Mesenchymal stem cell (in vitro differentiated cells and primary cell): ENCODE measurements at places on chromosomes 13 and 19.

- no peaks in the 10 kb centered on the region for H3K36me3 ChIP-seq
- DNase-seq: no peak
- no peak overlapping the region for H3K4me3 ChIP-seq
- no peaks in the 10 kb centered on the region for H3K27me3 ChIP-seq
- H3K4me1 ChIP-seq: no peaks in the 10 kb centered on the region
Measured at GRCh38 chr13:74555651-74556420, 421.6 kb upstream of the KLF12 start.

GRCh38 chr19:33429891-33430673, 56.6 kb downstream of the CEBPG start:
- H3K4me3 ChIP-seq: no peak overlapping the region
- H3K27me3 ChIP-seq: peaks cover 5% of the 10 kb centered on the region
- H3K27ac ChIP-seq: no peak overlapping the region
- H3K36me3 ChIP-seq: no peaks in the 10 kb centered on the region
- DNase-seq: no peak

DNA sequence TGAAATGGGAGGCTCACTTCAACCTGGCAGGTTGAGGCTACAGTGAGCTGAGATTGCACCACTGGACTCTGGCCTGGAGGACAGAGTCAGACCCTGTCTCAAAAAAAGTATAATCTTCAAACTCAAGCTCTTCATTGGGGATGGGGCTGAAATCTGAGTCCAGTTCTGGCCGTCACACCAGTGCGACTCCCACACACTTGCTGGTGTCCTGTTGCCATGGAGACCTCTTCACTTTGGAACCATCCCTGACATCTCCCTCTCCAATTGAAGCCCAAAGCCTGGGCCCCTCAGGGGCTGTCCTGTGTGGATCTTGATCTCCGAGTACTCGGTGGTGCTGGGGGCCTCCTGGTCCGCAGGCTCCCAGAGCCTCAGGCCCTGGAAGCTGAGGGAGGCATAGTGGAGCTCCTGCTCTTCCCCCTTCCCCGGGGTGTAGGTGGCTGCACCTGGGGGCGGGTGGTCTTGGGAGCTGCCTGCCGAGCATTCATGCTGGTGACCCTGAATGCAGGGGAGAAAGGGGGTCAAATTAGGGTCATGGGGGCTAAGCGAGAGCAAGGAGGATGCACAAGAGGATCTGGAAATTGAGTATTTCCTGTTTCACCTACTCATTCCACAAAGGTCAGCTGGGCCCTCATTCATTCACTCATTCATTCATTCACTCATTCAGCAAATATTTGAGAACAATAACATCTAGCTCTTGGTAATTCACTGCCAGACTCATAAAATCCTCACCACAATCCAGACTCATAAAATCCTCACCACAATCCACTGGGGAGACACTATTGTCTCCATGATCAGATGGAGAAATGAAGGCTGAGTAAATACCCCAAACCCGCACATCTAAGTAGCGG, 11.0 kb downstream of the SIGLEC11 start:
- peaks cover 81% of the 10 kb centered on the region for H3K27me3 ChIP-seq
- H3K4me3 ChIP-seq: no peak overlapping the region
- no peaks in the 10 kb centered on the region for H3K36me3 ChIP-seq
- no peak for DNase-seq
- H3K4me1 ChIP-seq: no peaks in the 10 kb centered on the region

DNA sequence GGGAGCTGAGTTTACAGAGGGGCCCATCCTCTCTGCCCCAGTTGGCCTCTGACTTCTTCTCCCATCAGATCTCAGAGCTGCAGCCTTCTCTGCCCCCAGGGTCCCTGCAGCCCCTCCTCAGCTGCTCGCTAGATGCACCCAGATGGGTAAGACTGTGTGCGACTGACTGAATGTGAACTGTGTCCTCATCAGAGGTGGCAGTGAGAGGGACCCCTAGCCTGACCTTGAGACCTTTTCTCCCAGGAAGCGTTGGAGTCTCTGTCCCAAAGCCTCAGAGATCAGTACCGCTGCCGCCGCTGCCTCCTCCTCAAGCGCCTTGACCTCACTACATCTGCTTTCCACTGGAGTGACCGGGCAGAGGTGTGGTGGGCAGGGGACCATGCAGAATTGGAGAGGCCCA, 2.4 kb downstream of the FAM98C start:
- H3K4me1 ChIP-seq: peaks cover 14% of the 10 kb centered on the region
- no peak overlapping the region for H3K27ac ChIP-seq
- no peak overlapping the region for H3K4me3 ChIP-seq
- no peak for DNase-seq
- H3K36me3 ChIP-seq: peaks cover 20% of the 10 kb centered on the region

GRCh38 chr13:109422161-109422560, 364.2 kb downstream of the IRS2 start:
- no peak overlapping the region for H3K27ac ChIP-seq
- H3K36me3 ChIP-seq: no peaks in the 10 kb centered on the region
- no peak for DNase-seq

DNA sequence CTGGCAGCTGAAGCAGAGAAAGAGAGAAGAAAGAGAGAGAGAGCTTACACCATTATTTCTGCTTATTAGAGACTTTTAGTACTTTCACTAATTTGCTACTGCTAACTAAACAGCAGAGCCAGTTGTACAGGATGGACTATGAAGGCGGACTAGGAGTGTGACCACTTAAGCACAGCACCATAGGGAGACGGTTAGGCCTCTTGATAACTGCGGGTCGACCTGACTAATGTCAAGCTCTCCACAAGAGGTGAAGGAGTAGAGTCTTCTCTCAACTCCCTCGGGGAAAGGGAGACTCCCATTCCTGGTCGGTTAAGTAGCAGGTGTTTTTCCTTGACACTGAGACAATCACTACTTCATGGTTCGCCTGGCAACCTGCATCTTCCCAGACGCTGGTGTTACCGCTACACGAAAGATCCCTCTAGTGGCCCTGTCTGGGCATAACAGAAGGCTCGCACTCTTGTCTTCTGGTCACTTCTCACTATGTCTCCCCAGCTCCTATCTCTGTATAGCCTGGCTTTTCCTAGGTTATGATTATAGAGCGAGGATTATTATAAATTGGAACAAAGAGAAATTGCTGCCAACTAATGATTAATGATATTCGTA, 5.3 kb upstream of the PSG7 start:
- no peaks in the 10 kb centered on the region for H3K36me3 ChIP-seq
- no peak for DNase-seq
- H3K27ac ChIP-seq: no peak overlapping the region

DNA sequence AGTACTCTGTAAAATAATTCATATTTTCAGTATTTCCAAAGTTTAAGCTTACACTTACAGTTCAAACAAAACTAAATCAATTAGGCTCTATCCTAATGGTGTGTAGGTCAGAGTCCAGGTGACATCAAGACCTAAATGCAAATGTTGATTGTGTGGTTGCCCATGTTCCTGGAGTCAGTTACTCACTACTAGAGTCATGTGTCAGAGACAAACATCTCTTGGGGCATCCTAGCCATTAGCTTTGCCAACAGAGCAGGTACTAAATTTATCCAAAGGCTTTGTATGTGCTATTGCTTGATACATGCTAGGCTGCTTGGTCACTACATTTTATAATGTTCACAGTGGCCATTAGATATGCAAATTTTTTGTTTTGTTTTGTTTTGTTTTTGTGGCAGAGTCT, 11.7 kb downstream of the SPRY2 start:
- H3K4me1 ChIP-seq: peaks cover 2% of the 10 kb centered on the region
- H3K27ac ChIP-seq: no peak overlapping the region
- no peaks in the 10 kb centered on the region for H3K27me3 ChIP-seq
- no peak overlapping the region for H3K4me3 ChIP-seq
- peaks cover 3% of the 10 kb centered on the region for H3K36me3 ChIP-seq

GRCh38 chr19:14150770-14151661, 14.6 kb upstream of the ASF1B start:
- H3K4me3 ChIP-seq: no peak overlapping the region
- peaks cover 7% of the 10 kb centered on the region for H3K4me1 ChIP-seq
- peaks cover 14% of the 10 kb centered on the region for H3K36me3 ChIP-seq
- DNase-seq: no peak
- H3K27ac ChIP-seq: no peak overlapping the region

GRCh38 chr13:63092456-63092855, 1676.8 kb upstream of the PCDH20 start:
- no peak overlapping the region for H3K27ac ChIP-seq
- no peaks in the 10 kb centered on the region for H3K4me1 ChIP-seq
- no peak for DNase-seq
- H3K4me3 ChIP-seq: no peak overlapping the region
- no peaks in the 10 kb centered on the region for H3K27me3 ChIP-seq
- no peaks in the 10 kb centered on the region for H3K36me3 ChIP-seq

DNA sequence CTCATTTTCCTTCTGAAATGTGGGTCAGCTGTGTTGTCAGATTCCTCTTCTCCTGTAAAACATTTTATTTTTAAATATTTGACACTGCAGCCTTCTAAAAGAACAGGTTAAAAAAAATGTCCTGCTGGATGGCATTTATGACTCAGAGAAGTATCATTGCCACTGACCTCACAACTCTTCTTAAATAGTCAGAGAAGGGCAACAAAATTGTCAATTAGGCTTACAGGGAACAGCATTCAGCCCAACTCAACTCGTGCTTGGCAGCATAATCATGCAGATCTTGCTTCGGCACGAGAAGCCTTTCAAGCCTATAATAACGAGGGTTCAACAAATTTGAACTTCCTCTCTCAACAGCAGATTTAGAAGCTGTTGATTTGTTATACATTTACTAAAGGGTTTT, 296.7 kb upstream of the DACH1 start:
- H3K27ac ChIP-seq: no peak overlapping the region
- no peaks in the 10 kb centered on the region for H3K27me3 ChIP-seq
- DNase-seq: no peak

GRCh38 chr19:6551607-6552450, 21.0 kb downstream of the TNFSF9 start:
- H3K27ac ChIP-seq: no peak overlapping the region
- H3K36me3 ChIP-seq: no peaks in the 10 kb centered on the region
- no peak for DNase-seq
- H3K27me3 ChIP-seq: peaks cover 15% of the 10 kb centered on the region
- peaks cover 4% of the 10 kb centered on the region for H3K4me1 ChIP-seq

- H3K27me3 ChIP-seq: no peaks in the 10 kb centered on the region
- H3K27ac ChIP-seq: no peak overlapping the region
- DNase-seq: peak; percentile 60
- H3K36me3 ChIP-seq: no peaks in the 10 kb centered on the region
Measured at GRCh38 chr19:7852851-7853769, 21.1 kb downstream of the PRR36 start.

GRCh38 chr19:45161738-45162607, 1.2 kb upstream of the NKPD1 start:
- peaks cover 14% of the 10 kb centered on the region for H3K4me1 ChIP-seq
- DNase-seq: peak; percentile 55
- H3K36me3 ChIP-seq: peaks cover 2% of the 10 kb centered on the region
- no peak overlapping the region for H3K4me3 ChIP-seq

GRCh38 chr13:84050536-84050935, 168.3 kb upstream of the SLITRK1 start:
- H3K36me3 ChIP-seq: no peaks in the 10 kb centered on the region
- no peak overlapping the region for H3K27ac ChIP-seq
- no peaks in the 10 kb centered on the region for H3K27me3 ChIP-seq
- H3K4me1 ChIP-seq: no peaks in the 10 kb centered on the region
- no peak for DNase-seq

GRCh38 chr13:112734696-112735547, 45.1 kb downstream of the ATP11A start:
- DNase-seq: no peak
- H3K4me1 ChIP-seq: peaks cover 2% of the 10 kb centered on the region
- no peak overlapping the region for H3K27ac ChIP-seq
- H3K36me3 ChIP-seq: no peaks in the 10 kb centered on the region

- peak overlapping the region; percentile 14 for H3K27ac ChIP-seq
- no peaks in the 10 kb centered on the region for H3K27me3 ChIP-seq
Measured at GRCh38 chr13:45119469-45119990, 780 bp upstream of the GTF2F2 start.

- H3K27me3 ChIP-seq: no peaks in the 10 kb centered on the region
- no peak overlapping the region for H3K27ac ChIP-seq
- H3K4me1 ChIP-seq: peaks cover 3% of the 10 kb centered on the region
- no peak overlapping the region for H3K4me3 ChIP-seq
- H3K36me3 ChIP-seq: peaks cover 53% of the 10 kb centered on the region
- DNase-seq: peak; percentile 58
Measured at GRCh38 chr13:51396352-51396751, 56.5 kb downstream of the INTS6 start.

- DNase-seq: peak; percentile 51
- H3K27ac ChIP-seq: no peak overlapping the region
- no peaks in the 10 kb centered on the region for H3K36me3 ChIP-seq
- no peak overlapping the region for H3K4me3 ChIP-seq
- H3K4me1 ChIP-seq: peaks cover 6% of the 10 kb centered on the region
- peaks cover 3% of the 10 kb centered on the region for H3K27me3 ChIP-seq
Measured at GRCh38 chr13:29707876-29708543, 112.5 kb upstream of the SLC7A1 start.

- peaks cover 18% of the 10 kb centered on the region for H3K4me1 ChIP-seq
- H3K4me3 ChIP-seq: peak within 1 kb of the TSS; percentile 41
- no peaks in the 10 kb centered on the region for H3K36me3 ChIP-seq
Measured at GRCh38 chr13:112968910-112969691, at the start of gene MCF2L. TSS of gene MCF2L (plus strand) at chr13:112969214. CDS start at chr13:112969380, 166 bp downstream.

GRCh38 chr13:61712621-61713020, 297.0 kb upstream of the PCDH20 start:
- H3K27me3 ChIP-seq: no peaks in the 10 kb centered on the region
- no peak overlapping the region for H3K4me3 ChIP-seq
- no peak overlapping the region for H3K27ac ChIP-seq
- H3K4me1 ChIP-seq: no peaks in the 10 kb centered on the region

GRCh38 chr19:53308339-53308811, 25.2 kb upstream of the ZNF845 start:
- no peaks in the 10 kb centered on the region for H3K27me3 ChIP-seq
- no peak overlapping the region for H3K4me3 ChIP-seq
- no peaks in the 10 kb centered on the region for H3K36me3 ChIP-seq

DNA sequence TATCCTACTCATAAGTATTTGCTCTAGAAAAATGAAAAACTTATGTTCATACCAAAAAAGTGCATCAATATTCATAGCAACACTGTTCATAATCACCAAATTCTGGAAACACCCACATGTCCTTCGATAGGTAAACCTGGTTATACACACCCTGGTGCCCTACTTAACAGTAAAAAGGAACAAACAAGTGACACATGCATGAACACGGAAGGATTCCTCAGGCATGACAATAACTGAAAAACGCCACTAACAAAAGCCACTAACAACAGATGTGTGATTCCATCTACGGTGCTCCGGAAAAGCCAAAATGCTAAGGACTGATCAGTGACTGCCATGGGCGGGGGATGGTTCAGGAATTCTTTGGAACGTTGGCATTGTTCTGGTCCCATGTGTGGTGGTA, 65.5 kb downstream of the STK24 start:
- H3K4me1 ChIP-seq: peaks cover 17% of the 10 kb centered on the region
- H3K27ac ChIP-seq: no peak overlapping the region
- H3K36me3 ChIP-seq: peaks cover 4% of the 10 kb centered on the region
- DNase-seq: no peak

GRCh38 chr19:46460981-46461380, 10.4 kb downstream of the PNMA8A start:
- no peaks in the 10 kb centered on the region for H3K36me3 ChIP-seq
- H3K27ac ChIP-seq: no peak overlapping the region
- no peak overlapping the region for H3K4me3 ChIP-seq
- H3K27me3 ChIP-seq: no peaks in the 10 kb centered on the region
- DNase-seq: no peak

GRCh38 chr13:36160297-36160696, 29.1 kb upstream of the DCLK1 start:
- H3K4me3 ChIP-seq: no peak overlapping the region
- peaks cover 9% of the 10 kb centered on the region for H3K27me3 ChIP-seq
- DNase-seq: no peak
- H3K27ac ChIP-seq: no peak overlapping the region
- H3K36me3 ChIP-seq: no peaks in the 10 kb centered on the region
- H3K4me1 ChIP-seq: peaks cover 2% of the 10 kb centered on the region

GRCh38 chr19:7552781-7553180, 17.3 kb downstream of the PNPLA6 start:
- no peak for DNase-seq
- peaks cover 63% of the 10 kb centered on the region for H3K36me3 ChIP-seq
- peaks cover 6% of the 10 kb centered on the region for H3K4me1 ChIP-seq
- H3K27ac ChIP-seq: no peak overlapping the region
- H3K27me3 ChIP-seq: no peaks in the 10 kb centered on the region
- H3K4me3 ChIP-seq: no peak overlapping the region
